Spleen (tissue), 13 donors: ENCODE measurements at places on chromosomes 16 and 17. TPM values are rescaled to one million over a fixed set of nuclear protein-coding genes. Genes with fewer than 3 reads are reported as not detected.

DNA sequence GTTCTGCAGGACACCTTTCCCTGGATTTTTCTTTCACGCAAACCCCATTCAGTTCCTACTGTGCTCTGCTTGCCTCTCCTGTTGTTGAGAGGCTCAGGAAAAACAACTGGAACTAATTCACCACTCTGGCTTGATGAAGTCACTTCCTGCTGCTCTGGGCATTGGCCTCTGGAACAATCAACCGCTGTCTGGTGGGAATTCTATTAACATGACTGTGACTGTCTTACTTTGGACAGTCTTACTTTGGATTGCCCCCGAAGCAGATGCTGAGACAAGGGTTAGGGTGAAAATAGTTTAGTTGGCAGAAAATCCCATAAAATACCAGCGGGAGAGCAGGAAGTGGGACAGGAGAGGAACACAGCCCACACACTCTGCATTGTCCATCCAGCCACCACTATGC, 90.0 kb upstream of the HSBP1 start:
- H3K4me3 ChIP-seq: no peak overlapping the region
- no peak for DNase-seq
- no peaks in the 10 kb centered on the region for H3K36me3 ChIP-seq
- H3K27ac ChIP-seq: no peak overlapping the region

DNA sequence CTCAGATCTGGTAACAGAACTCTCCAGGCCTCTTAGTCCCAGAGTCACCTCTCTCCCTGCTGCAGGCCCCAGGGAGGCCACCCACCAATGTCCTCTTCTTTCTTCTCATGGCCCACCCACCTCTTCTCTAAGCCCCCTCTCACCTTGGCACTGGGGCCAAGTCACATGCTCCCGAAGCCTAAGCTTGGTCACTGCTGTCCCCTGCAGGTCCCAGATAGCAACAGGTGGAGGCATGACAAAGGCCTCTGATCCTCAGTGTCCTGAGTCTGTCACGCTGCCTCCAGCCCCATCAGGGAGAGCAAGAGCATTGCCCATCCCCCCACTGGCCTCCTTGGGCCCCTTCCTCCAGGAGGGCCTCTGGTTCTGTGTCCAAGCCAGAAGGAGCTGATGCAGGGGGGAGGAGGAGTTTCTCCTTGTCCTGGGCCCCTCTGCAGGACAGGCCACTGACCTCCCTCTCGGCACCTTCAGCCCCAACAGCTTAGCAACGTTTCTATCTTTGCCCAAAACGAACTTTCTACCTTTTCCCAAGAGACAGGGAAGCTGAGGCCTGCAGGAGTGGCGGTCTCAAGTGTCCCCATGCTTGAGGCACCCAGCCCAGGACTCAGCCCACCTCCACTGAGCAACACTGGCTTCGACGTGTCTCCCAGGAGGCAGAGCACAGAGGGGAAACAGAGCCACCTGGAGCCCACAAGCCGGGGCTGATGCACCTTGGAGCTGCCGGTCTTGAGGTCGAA, 8.6 kb downstream of the P2RX1 start:
- H3K4me1 ChIP-seq: peaks cover 38% of the 10 kb centered on the region
- no peaks in the 10 kb centered on the region for H3K36me3 ChIP-seq
- H3K27me3 ChIP-seq: no peaks in the 10 kb centered on the region
- no peak overlapping the region for H3K4me3 ChIP-seq

Gene EFCAB13
- 8.7 TPM for total RNA-seq

Gene SMTNL2
- total RNA-seq: 1.5 TPM

GRCh38 chr17:27668488-27668823, 37.5 kb downstream of the LGALS9 start:
- no peak overlapping the region for H3K4me3 ChIP-seq
- DNase-seq: peak; percentile 49
- no peaks in the 10 kb centered on the region for H3K36me3 ChIP-seq
- no peaks in the 10 kb centered on the region for H3K27me3 ChIP-seq
- no peaks in the 10 kb centered on the region for H3K4me1 ChIP-seq

DNA sequence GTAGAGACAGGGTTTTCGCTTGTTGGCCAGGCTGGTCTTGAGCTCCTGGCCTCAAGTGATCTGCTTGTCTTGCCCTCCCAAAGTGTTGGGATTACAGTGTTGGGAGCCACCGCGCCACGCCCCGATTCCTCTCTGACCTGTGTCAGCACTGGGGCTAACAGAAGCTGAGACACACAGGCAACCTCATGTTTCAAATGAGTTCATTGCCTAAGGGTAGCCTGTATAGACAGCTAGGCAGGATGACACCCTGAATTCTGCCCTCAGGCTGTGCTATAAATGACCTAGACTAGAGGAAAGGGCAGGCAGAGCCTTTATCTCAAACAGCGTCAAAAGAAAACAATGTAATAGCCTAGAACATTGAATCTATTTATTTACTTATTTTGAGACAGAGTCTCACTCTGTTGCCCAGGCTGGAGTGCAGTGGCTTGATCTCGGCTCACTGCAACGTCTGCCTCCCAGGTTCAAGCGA, 2.3 kb upstream of the CDK3 start:
- H3K27ac ChIP-seq: no peak overlapping the region
- H3K36me3 ChIP-seq: peaks cover 12% of the 10 kb centered on the region
- no peak for DNase-seq
- no peak overlapping the region for H3K4me3 ChIP-seq

- no peaks in the 10 kb centered on the region for H3K36me3 ChIP-seq
- no peak for DNase-seq
- H3K4me1 ChIP-seq: no peaks in the 10 kb centered on the region
- H3K27ac ChIP-seq: no peak overlapping the region
- no peak overlapping the region for H3K4me3 ChIP-seq
- H3K27me3 ChIP-seq: no peaks in the 10 kb centered on the region
Measured at GRCh38 chr16:52727441-52727840, 180.5 kb upstream of the TOX3 start.

GRCh38 chr16:31194898-31195297, 7.7 kb downstream of the PYCARD start:
- H3K36me3 ChIP-seq: peaks cover 89% of the 10 kb centered on the region
- no peak overlapping the region for H3K27ac ChIP-seq
- H3K27me3 ChIP-seq: no peaks in the 10 kb centered on the region
- peak; percentile 21 for DNase-seq
- peaks cover 11% of the 10 kb centered on the region for H3K4me1 ChIP-seq

DNA sequence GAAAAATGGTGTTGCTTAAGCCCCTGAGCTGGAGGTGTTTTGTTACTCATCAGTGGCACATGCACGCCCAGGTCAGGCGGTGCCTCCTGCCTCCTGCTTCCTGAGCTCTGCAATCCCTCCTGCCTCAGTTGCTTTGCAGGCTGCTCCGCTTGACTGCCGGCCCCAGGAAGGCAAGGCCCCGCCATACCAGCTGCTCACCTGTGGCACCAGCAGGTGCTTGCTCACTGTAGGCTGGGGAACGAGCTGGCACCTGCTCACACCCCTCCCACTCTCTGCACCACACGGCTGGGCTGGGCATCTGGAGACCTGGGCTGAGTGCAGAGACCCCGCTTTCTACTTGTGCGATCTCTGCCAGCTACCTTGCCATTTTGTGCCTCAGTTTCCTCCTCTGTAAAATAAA, 200.2 kb downstream of the RBFOX3 start:
- no peak overlapping the region for H3K4me3 ChIP-seq
- no peaks in the 10 kb centered on the region for H3K4me1 ChIP-seq
- H3K27ac ChIP-seq: no peak overlapping the region
- H3K27me3 ChIP-seq: peaks cover 87% of the 10 kb centered on the region
- H3K36me3 ChIP-seq: no peaks in the 10 kb centered on the region

DNA sequence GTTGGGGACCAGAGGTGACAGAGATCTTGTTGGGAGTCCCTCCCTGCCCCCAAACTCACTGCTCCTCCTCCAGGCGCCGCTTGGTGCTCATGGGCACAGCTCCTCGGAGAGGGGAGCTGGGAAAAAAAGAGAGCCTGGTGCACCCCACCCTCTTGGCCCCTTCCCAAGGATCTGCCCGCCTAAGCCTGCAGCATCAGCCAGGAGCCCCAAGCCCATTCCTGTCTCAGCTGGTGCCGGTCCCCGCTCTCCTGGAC, 400 bp downstream of the HCFC1R1 start:
- no peak for DNase-seq
- peak overlapping the region; percentile 61 for H3K4me3 ChIP-seq
- H3K36me3 ChIP-seq: peaks cover 18% of the 10 kb centered on the region
- peaks cover 43% of the 10 kb centered on the region for H3K4me1 ChIP-seq
- H3K27ac ChIP-seq: peak overlapping the region; percentile 95
- no peaks in the 10 kb centered on the region for H3K27me3 ChIP-seq

DNA sequence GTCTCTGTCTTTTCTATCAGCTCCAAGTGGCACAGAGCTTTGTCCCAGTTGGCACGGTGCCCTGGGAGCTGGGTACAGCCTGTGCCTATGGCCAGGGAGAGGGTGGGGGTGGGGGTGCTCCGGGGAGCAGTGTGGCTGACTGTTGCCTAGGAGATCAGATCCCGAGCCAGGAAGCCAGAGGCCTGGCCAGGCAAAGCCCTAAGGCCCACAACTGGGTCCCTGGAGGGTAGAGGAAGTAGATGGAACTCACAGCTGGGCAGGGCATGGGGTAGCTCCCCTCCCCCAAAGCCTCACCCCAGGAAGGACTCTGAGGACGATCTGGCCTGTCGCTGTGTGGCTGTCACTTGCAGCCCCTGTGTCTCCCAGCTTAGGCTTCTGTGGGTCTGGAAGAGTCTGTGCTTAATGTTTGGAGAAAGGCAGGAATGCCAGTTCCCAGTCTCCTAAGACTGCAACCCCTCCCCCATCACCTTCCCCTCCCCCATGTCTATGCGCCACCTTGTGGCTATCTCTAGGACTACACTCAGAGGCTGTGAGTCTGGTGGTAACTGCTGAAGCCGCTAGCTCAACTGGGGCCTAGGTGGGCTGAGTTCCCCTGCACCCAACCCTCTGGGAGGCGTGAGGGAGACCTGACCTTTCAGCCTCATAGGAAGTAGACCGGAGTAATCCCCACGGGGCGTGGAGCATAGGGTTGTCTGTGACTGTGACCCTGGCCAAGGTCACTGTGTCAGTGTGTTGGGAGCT, 12.6 kb downstream of the THRA start:
- H3K4me3 ChIP-seq: no peak overlapping the region
- H3K27ac ChIP-seq: peak overlapping the region; percentile 57
- H3K4me1 ChIP-seq: peaks cover 66% of the 10 kb centered on the region
- peak; percentile 86 for DNase-seq
- H3K36me3 ChIP-seq: no peaks in the 10 kb centered on the region

Gene CA5A
- total RNA-seq: not detected

DNA sequence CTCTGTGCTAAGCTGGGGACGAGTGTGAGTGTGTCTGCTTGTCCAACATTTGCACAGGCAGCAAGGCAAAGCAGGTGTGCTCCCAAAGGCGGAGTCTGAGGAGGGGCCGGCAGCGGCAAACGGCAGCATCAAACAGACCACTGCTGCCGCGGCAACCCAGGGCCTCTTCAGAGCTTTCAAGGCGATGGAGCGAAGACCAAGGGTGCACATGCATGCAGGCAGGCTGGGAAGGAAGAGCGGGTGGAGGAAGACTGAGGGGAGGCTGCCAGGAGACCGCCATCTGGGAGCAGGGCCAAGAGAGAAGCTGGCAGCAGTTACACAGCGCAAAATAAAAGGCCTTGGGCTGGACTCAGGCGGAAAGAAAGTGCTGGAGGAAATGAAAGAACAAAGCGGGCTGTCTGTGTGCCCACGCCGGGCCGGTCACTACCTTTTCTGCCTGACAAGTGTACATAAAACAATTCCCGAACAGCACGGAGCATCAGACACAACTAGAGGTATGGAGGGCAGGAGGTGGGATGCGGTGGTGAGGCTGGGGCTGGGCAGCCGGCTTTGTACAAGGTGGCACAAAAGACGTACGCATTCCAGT, 8.5 kb downstream of the TIMM22 start:
- H3K4me3 ChIP-seq: no peak overlapping the region
- peak overlapping the region; percentile 79 for H3K27ac ChIP-seq
- DNase-seq: peak; percentile 78
- H3K27me3 ChIP-seq: no peaks in the 10 kb centered on the region
- peaks cover 12% of the 10 kb centered on the region for H3K4me1 ChIP-seq
- peaks cover 98% of the 10 kb centered on the region for H3K36me3 ChIP-seq

Gene GNAO1
- total RNA-seq: 7.9 TPM

Gene SCNN1B
- total RNA-seq: 0.97 TPM

Gene NHLRC4
- total RNA-seq: 5.4 TPM

Gene ABCC11
- 0.37 TPM for total RNA-seq

GRCh38 chr17:42618442-42619150, 9.1 kb downstream of the TUBG1 start:
- no peaks in the 10 kb centered on the region for H3K27me3 ChIP-seq
- H3K27ac ChIP-seq: no peak overlapping the region
- H3K4me1 ChIP-seq: peaks cover 12% of the 10 kb centered on the region
- H3K4me3 ChIP-seq: no peak overlapping the region

DNA sequence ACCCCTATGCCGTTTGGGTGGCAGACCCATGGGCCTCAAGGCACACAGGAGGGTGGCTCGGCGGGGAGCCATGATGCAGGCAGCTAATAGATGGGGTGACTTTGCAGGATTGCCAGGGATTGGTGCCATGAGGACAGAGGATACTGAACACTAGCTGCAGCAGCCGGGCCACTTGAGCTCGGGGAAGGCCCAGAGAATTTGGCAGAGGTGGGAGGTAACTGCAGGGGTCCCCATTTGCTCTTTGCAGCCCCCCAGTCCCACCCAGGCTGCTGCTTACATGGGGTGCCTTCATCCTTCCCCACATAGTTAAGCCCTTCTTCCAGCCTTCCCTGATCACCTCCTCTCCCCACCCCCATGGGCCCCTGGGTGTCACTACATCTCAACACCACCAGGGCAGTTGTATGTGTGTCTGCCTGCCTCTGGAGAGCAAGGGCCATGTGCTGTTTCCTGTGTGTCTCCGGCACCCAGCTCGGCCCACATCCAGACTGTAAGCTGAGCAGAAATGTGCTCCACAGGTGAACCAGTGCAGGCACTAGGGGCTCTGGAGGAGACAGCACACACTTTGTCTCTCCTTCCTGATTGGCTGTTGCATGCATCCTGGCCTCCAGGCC, 52.0 kb downstream of the SREBF1 start:
- H3K36me3 ChIP-seq: no peaks in the 10 kb centered on the region
- no peak for DNase-seq
- H3K4me3 ChIP-seq: no peak overlapping the region
- no peak overlapping the region for H3K27ac ChIP-seq

GRCh38 chr16:30032083-30032819, 1.2 kb upstream of the TLCD3B start:
- H3K27me3 ChIP-seq: peaks cover 81% of the 10 kb centered on the region
- H3K27ac ChIP-seq: no peak overlapping the region
- no peaks in the 10 kb centered on the region for H3K36me3 ChIP-seq
- DNase-seq: no peak

DNA sequence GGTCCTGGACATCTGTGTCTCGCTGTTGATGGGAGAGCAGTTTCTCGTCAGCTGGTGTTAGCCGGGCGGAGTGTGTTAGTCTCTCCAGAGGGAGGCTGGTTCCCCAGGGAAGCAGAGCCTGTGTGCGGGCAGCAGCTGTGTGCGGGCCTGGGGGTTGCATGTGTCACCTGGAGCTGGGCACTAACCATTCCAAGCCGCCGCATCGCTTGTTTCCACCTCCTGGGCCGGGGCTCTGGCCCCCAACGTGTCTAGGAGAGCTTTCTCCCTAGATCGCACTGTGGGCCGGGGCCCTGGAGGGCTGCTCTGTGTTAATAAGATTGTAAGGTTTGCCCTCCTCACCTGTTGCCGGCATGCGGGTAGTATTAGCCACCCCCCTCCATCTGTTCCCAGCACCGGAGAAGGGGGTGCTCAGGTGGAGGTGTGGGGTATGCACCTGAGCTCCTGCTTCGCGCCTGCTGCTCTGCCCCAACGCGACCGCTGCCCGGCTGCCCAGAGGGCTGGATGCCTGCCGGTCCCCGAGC, 17.9 kb downstream of the GAA start:
- no peak overlapping the region for H3K27ac ChIP-seq
- DNase-seq: peak; percentile 60
- H3K4me1 ChIP-seq: no peaks in the 10 kb centered on the region
- H3K36me3 ChIP-seq: peaks cover 12% of the 10 kb centered on the region
- H3K27me3 ChIP-seq: no peaks in the 10 kb centered on the region

- no peak overlapping the region for H3K4me3 ChIP-seq
- no peaks in the 10 kb centered on the region for H3K36me3 ChIP-seq
- H3K27me3 ChIP-seq: no peaks in the 10 kb centered on the region
Measured at GRCh38 chr17:6303664-6304063, 131.3 kb downstream of the AIPL1 start.
